ENCODE measurements at places on chromosomes 2 and 18.

- no peak for DNase-seq
These were observed 11.1 kb downstream of the CHRNA1 start for GRCh38 chr2:174753038-174753633.

DNA sequence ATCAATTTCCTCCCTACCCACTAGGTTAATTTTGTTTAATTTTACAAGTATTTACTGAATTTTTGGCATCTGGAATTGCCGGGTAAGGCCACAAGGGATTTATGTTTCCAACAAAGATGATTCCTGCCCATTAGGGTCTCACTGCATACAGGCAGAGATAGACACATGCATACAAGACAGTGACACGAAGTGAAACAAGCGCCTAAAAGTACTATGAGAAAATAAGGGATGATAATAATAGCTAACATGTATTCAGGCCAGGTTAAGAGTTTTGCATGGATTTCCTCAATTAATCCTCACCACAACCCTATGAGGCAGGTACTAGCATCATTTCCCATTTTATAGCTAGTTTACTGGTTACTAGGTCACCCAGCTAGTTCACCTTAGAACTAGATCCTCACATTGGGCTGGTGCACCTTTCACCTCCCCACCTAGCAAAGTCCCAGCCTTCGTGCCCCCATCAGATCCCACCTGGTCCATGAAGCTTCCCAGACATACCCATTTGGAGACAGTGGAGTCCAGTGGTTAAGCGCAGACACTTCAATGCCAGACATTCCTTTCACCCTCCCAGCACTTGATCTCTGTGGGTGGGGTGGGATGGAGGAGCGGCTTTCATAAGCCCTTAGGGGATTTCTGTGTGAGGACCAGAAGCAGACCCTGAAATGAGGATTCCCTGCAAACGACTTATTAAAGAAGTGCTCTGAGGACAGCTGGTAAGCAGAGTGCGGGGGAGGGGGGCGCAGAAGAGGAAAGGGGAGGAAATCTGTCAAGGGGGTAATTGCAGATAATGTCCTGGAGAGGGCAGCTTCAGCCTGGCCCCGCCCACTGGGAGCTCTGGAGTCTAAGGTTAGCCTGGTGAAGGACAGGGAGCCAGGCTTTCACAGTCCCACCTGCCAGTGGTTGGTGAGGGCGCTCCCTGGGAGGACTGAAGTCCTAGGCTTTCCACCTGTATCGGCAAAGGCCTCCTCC lies 5.8 kb upstream of the DGUOK start:
- DNase-seq: no peak

DNA sequence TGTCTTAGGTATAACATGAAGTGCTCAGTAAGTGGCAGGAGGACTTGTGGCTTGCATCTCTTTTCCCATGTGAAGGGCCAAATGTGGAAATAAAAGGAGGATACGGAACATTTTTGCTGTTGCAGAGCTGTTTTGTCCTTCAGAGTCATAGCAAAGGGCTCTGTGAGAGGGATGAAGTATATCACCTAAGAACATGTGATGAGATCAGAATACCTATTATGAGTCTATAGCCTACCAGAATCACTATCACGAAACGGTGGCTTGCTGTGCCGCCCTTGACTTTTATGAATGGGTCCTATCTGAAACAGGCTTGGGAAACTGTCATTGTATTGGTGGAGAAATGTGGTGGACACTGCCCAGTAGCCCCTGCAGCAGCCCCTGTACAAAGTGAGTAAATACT lies 67.0 kb upstream of the ITGB6 start:
- DNase-seq: no peak

- no peak for DNase-seq
These were observed 112.2 kb downstream of the ALPK2 start for GRCh38 chr18:58516514-58517285.

DNA sequence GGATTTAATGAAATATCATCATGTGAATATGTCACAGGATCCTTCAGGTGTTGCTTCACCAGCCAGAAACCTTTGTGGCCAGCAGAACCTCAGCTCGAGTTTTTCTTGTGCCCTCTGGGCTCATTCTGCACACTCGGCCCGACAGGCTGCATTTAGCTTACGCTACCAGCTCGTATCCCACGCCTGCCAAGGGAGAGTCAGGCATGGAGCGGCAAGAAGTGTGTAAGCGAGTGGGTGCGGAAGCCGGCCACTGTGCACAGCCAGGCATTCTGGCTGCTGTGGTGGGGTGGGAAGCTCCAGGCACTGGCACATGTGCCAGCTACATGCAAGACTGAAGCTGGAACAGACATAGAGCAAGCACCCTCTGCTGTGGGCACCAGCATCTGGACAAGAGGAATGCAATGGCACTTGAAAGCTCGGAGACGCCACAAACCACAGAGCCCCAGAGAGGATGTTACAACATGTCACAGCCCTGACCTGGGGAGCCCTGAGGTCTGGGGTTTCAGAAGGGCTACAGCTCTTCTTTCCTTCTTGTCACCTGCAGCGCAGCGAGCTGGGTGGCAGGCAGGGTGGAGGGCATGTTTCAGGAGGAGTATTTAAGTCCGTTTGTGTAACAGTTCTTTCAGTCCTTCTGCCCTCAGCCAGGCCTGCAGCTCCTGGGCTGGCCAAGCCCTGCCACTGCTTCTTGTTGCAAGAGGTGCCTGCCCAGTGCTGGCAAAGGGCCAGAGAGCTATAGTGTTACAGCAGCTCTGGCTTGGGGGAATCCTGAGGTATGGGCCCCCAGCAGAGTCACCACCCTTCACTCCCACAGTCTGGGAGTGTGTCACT lies 257.3 kb upstream of the HNMT start:
- DNase-seq: no peak

Measured in GM13977 (cell line).